ENCODE measurements at places on chromosomes 11 and 22.

- DNase-seq = no peak
Measured at GRCh38 chr11:62256281-62256680, 13.7 kb upstream of the SCGB2A2 start.

DNA sequence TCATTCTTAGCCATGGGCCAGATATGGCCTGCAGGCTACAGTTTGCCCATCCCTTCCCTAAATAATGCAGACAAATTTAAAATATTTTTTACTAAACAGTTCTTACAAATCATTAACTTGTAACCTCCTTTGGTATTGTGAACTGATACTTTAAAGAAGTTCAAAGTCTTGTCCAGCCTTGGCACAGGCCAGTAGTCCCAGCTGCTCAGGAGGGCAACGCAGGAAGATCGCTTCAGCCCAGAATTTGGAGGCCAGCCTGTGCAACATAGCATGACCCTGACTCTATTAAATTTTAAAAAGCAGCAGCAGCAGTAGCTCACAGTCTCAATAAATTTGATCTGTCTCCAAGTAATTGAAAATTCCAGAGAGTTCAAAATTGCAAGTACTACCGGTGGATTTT is 83.7 kb upstream of the ARHGAP32 start:
- no peak for DNase-seq

GRCh38 chr11:6448574-6448973 is 7.8 kb upstream of the HPX start:
- no peak for DNase-seq

DNA sequence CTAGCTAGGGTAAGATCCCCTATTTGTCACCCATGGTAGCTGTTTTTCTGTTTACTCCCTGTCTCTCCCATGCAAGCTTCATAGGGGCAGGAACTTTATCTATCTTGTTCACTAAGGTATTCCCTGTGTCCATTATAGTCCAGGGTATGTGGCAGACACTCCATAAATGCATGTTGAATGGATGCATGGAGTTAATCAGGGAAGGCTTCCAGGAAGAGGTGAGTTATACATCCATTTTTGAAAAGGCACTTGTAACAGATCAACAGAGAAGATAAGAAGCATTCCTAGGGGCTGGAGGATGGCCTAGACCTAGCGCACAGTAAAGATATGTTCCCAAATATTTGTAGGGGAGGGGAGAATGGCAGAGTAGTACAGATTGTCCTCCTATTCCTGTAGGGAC is 130.3 kb downstream of the BUD13 start:
- DNase-seq = no peak

- DNase-seq = peak; percentile 19
Measured at GRCh38 chr11:62556108-62556874, 9.7 kb upstream of the AHNAK start.

- DNase-seq = no peak
Measured at GRCh38 chr11:63369971-63370588, 495 bp downstream of the SLC22A9 start.

DNA sequence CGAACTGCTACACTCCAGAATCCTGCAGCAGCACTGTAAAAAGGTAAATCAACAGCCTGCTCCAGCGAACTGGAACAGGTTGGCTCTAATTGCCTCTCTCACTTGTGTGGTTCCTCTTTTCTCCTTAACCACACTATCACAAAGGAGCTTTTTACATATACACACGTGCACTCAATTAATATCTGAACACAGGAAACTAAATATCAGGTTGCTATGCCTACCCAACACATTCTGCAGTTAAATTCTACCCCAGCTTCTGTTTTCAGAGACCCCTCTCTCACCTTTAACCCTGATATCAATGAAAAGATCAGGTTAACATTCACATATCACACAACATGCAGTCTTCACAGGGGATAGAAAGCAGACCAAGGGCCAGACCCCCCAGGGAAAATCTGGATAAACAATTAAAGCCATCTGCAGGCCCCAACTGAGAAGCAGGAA is 11.0 kb downstream of the RBFOX2 start:
- peak; percentile 53 for DNase-seq

GRCh38 chr11:85682330-85683305 is 3.4 kb downstream of the CCDC89 start:
- DNase-seq = no peak

DNA sequence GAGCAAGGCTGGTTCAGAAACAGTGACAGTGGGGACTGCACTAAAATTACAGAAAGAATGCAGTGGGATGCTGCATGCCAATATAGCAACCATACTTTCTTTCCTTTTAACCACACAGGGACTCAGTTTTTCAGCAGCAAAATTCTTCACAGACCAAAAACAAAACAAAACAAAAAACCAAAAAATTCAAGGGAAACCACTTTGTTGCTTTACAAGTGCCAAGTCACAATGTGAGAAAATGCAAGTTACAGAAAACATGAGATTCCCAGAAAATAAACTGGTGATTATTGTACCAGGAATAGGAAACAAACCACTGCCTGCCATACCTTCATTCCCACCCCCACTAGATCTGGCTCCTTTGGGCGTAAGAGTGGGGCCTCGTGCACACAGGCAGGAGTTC is 52.6 kb downstream of the TENM4 start:
- DNase-seq = no peak

DNA sequence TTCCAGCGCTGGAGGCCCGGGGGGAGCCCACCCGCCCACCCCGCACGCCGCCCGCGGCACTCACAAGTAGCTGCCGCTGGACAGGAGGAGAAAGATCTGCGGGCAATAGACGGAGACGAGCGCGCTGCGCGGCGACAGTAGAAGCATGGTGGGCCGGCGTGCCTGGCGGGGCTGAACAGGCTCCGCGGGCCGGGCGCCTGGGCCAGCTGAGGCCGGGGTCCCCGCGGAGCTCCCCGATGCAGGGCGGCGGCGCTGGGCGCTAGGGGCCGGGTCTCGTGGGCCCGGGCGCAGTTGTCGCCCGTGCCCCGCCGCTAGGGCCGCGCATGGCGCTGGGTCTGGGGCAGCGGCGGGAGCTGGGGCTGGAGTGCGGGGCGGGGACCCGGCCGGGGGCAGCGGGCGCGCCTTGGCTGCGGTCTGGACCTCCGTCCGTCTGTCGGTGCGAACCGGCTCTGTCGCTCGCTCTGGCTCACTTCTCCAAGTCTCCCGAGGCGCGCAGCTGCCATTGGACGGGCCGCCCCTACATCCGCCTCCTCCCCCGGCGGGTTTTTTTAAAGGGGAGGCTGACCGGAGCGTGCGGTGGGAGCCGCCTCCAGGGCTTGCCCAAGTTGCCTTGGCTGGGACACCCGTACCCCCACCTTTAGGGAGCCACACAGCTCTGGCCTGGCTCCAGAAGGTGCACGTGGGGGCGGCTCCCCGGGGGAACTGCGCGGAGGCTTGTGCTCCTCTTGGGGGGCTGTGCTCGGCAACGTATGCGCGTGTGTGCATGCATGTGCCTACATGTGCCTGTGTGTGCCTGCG is 4.7 kb downstream of the WNT7B start:
- DNase-seq = no peak

- no peak for DNase-seq
Measured at GRCh38 chr11:120659076-120659475, 147.5 kb downstream of the GRIK4 start.

- no peak for DNase-seq
Measured at GRCh38 chr11:88206751-88207150, 31.5 kb upstream of the RAB38 start.

DNA sequence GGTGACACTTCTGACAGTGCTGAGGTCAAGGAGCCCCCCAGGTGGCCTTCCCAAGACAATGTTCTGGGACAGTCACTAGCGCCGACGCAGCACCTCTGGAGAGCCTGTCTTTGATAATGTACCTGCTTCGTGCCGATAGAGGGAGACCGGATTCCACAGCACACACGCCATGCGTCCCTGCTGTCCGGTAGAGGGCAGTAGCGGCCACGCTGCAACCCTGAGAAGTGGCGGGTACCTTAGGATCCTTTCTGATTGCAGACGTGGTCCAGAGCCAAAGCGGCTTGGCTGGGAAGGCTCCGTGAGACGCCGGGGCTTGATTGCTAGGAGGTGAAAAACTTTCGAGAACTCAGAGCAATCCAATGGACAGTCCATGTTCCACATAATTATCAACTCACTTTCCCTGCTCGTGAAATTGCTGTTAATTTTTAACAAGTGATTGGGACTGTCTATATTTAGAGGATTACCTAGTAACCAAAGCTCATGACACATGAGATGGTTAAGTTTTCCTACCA is 11.4 kb upstream of the BARX2 start:
- peak; percentile 85 for DNase-seq

DNA sequence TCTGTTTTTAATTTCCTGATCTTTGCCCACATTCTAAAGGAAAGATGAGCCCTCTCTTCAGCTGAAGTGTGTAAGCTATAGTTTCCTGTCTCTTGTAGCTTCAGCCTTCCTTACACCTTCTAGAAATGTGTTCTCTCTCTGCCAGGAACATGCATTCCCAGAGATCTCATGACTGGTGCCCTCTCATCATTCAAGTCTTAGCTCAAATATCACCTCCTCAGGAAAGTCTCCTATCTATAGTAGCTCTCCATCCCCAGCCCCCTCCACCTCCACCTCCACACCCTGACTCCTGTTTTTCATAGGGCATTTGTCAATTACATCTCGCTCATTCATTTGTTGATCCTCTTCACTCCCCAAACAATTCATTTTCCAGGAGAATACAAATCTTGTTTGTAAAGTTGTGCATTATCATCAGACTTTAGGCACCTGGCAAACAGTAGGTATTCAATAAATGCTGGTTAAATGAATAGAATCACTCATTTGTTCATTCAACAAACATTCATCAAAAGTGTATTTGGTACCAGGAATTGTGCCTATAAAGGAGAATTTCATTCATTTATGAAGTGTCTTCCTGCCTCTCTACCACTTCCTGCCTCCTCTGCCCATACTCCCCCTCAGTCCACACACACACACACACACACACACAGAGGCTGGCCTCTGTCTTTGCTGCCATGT is 160.3 kb downstream of the BBOX1 start:
- no peak for DNase-seq

GRCh38 chr22:24554313-24555164 is at the start of gene GUCD1:
GUCD1 (minus strand) TSS chr22:24555138; CDS start chr22:24554991, 147 bp downstream.
- no peak for DNase-seq

DNA sequence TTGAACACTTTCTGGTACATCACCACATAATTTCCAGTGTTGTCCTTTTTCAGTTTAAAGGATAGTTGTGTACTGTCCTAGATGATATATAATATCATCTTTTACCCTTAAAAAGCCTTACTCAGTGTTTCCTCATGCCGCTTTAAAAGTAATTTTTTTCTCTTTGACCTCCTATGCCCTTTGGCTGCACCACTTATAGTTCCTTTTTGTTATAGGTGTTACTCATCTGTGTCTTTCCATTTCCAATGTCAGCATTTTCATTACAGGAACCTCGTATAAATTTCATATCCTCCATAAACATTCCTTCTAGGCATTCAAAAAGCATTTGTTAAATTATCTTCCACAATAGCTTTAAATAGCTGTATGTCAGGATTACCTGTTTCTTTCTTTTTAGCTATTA is 40.8 kb downstream of the USP47 start:
- no peak for DNase-seq

GRCh38 chr22:39150848-39151215 is 1.6 kb downstream of the CBX7 start:
- DNase-seq = no peak

- DNase-seq = no peak
Measured at GRCh38 chr22:33896575-33897447, 23.5 kb downstream of the LARGE1 start.

DNA sequence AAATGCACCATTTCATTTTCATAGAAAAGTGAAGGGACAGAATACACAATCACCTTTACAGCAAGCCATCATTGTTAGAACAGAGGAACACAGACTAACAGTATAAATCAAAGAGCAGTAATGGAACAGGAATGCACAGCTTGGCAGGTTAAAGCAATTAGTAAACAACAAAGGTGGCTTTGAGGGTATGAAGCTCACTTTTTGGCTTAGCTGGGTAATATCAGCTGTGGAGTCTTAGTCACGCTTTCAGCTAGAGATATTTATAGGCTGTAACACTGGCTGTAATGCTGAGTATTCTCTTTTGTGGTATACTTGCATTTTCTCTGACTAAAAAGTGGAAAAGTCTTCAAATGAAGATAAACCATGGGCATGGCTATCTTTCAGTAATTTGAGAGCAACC is 1780.5 kb downstream of the LRRC4C start:
- DNase-seq = no peak

GRCh38 chr11:72552399-72552910 is 118.1 kb upstream of the CLPB start:
- no peak for DNase-seq

- DNase-seq = no peak
Measured at GRCh38 chr22:20571531-20572007, 64.2 kb downstream of the MED15 start.

DNA sequence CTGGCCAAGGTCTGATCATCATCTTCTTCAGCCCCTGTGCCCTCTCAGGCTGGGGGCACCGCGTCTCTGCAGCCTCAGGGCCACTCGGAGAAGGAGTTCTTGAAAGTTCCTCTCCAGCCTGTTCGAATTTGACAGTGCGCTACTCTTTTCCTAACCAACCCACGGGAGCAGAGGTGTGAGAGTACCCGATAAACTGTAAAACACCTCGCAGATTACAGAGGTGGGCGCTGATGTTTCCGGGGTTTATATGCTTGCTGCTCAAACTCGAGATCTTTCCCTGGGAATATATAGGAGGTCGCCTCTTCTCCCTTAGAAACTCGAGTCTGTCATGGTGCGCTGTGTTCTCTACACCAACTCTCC is 515 bp downstream of the CTR9 start:
- no peak for DNase-seq

DNA sequence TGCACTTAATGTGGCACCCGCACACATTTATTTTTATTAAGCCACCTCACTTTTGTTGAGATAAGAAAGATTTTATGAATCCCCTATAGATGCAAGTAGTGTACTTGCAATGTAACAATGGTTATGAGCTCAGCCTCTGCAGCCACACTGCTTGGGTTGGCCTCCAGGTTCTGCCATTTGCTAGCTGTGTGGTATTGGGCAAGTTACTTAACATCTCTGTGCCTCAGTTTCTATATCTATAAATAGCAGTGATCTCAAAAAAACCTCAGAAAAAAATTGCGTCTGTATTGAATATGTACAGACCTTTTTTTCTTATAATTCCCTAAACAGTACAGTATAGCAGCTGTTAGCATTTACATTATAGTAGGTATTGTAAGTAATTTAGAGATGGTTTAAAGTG is 10.0 kb downstream of the CUL5 start:
- no peak for DNase-seq

DNA sequence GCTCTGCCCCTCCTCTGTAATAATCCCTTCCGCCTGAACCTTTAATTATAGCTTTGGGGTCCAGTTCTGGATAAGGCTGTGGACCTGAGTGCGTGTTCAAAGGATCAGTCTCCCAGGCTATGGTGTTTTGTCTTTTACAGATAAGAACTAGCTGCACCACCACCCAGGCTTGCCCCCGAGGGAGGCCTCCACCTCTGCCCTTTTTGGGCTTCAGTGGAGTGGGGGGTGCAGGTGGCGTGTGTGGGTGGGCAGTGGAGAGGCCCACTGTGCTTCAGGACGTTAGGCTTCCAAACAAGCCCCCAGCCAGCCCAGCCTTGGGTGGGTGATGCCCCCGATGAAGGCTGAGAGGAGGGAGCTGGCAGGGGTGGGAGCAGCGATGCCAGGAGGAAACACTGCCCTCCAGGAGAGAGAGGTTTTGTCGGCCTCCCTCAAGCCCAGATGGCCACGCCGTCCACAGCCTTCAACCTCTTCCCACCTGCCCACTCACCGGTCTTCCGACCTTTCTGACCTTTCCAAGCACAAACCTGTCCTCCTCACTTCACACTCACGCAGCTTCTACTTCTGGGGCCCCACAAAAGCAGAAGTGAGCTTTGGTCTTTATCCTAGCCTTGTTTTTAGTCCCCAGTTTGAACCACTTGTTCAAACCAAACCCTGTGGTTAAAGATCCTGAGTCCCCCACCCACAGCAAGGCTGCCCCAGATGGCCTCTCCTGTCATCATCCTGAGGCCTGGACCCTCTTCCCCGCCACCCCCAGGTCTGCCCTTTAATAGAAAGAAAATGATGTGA is 20.4 kb downstream of the PSMD13 start:
- DNase-seq = no peak
